Activated CD4-positive, alpha-beta T cell treated with anti-CD3 and anti-CD28 coated beads, Interleukin-2, amount 10 ng/mL, durations not matched to agents 7 days and 5 days (primary cell): ENCODE measurements at places on chromosomes 7 and 10. TPM values are rescaled to one million over a fixed set of nuclear protein-coding genes. Genes with fewer than 3 reads are reported as not detected.

Gene GRID1
- total RNA-seq = not detected

Gene IL2RA
- 142 TPM for total RNA-seq

Gene CHST3
- total RNA-seq = 0.02 TPM

Gene PBLD
- total RNA-seq = 2.0 TPM

Gene AOC1
- not detected for total RNA-seq

Gene GATA3
- total RNA-seq = 48.1 TPM

Gene CCDC136
- total RNA-seq = 6.8 TPM

Gene KCNIP2
- 4.5 TPM for total RNA-seq

GRCh38 chr10:21065621-21066248 is 168.6 kb upstream of the NEBL start:
- DNase-seq = no peak

DNA sequence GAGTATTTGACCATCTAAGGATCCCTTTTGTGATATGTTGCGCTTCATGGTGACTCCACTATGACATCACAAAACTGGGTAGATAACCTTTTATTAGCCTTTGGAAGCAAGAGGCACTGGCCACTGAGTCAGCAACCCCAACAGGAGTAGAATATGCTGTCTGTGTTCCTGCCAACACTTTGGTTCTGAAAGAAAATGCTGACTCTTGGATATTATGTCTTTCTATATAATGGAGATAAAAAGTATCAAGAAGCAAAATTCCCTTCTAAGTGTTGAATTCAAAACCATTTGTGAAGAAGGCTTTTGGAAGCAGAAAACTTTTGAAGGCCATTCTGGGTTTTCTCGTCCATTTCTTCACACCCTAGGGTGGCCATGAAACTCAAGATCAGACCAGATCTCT is 346.2 kb upstream of the LRGUK start:
- no peak for DNase-seq

- peak; percentile 40 for DNase-seq
These were observed 10.7 kb upstream of the HOXA13 start for GRCh38 chr7:27210441-27211083.

- DNase-seq = no peak
These were observed 34.0 kb downstream of the ANLN start for GRCh38 chr7:36423633-36424032.

DNA sequence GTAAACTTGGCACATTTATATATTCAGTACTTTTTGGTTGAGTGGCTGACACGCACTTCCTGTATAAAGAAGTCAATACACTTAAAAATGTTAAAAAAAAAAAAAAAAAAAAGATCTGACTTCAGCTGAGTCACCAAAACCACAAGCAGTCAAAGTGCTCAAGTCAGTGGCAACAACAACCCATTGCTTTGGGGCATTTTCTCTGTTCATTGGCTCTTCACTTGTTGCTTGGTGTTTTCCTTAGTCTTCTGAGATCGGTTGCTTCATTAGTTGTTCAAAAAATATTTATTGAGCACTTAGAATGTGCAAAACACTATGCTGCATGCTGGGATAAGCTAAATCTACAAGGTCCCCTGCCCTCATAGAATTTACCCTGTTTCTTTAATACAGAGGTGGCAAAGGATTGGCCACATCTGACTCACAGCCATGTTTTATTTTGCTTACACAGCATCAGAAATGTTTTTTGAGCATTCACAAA is 63.7 kb downstream of the ZNRF2 start:
- DNase-seq = peak; percentile 73

GRCh38 chr7:41006306-41006995 is 696.4 kb downstream of the INHBA start:
- DNase-seq = no peak

DNA sequence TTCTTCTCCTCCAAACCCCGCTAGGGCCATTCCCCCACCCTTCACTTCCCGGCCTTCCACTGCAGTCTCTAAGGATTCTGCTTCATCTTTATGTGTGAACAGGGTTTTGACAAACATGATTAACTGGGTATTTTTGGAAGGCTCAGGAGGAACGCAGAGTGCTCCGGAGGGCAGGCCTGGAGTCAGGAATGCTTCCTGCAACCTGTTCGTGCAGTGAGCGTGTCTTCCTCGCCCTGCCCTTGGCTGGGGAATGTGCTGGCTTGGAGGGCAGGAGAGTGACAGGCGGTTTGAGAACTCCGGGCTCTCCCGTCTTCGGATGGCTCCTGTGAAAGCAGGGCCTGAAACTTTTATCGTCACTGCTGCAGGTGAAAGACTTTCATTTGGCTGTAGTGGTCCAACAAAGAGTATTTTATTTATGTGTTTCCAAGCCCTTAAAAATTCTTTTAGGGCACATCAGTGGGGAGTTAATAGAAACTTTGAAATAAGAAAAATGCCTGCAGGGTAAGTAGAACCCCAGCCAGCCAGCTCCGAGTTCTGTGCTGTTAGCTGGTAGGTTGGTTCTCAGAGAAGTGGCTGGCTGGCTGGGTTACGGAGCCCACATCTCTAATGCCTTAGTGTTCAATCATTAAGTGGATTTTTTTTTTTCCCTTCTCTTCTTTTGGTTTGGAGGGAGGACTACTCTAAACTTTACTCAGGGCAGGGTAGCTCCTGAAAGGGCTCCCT is 51.0 kb downstream of the TCF7L2 start:
- no peak for DNase-seq

DNA sequence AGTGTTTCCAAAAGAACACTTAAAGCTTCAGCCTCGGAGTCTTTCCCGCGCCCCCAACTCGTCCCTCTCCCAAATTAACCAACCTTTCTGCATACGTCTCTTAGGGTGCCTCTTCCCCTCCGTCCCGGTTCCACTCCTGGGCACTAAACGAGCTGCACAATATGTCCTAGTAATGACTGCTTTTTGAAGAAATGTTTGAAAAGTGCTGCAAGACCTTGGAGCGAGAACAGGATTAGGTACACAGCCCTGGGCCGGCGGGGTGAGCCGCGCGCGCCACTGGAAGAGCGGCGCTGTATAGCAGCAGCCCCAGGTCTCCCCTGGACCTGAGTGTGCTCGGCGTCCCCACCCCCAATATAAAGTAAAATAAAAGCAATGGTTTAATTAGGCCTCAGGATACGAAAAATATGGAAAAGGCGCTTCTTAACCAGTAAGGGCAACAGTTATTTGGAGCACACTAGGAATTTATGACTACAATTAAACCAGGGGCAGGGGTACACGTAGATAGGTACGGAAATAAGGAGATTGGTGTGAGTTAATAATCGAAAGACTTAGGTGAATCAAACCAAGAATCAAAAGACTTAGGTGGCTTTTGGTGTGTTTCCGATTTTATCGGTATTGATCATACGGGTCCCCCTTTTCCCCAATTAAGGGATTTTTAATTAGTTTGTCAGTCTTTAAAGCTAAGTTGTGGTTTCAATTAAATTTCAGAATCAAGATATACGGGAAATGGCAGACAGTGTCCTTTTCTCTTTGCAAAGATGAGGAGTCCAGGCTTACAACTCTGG is 1.9 kb downstream of the TET1 start:
- no peak for DNase-seq

DNA sequence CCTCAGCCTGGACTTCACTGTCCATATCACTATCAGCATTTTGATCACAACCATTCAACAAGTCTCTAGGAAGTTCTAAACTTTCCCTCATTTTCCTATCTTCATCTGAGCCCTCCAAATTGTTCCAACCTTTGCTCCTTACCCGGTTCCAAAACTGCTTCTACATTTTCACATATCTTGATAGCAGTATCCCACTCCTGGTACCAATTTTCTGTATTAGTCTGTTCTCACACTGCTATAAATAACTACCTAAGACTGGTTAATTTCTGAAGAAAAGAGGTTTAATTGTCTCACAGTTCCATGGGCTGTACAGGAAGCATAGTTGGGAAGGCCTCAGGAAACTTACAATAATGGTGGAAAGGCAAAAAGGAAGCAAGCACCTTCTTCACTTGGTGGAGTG is 11.9 kb downstream of the THAP5 start:
- DNase-seq = no peak

DNA sequence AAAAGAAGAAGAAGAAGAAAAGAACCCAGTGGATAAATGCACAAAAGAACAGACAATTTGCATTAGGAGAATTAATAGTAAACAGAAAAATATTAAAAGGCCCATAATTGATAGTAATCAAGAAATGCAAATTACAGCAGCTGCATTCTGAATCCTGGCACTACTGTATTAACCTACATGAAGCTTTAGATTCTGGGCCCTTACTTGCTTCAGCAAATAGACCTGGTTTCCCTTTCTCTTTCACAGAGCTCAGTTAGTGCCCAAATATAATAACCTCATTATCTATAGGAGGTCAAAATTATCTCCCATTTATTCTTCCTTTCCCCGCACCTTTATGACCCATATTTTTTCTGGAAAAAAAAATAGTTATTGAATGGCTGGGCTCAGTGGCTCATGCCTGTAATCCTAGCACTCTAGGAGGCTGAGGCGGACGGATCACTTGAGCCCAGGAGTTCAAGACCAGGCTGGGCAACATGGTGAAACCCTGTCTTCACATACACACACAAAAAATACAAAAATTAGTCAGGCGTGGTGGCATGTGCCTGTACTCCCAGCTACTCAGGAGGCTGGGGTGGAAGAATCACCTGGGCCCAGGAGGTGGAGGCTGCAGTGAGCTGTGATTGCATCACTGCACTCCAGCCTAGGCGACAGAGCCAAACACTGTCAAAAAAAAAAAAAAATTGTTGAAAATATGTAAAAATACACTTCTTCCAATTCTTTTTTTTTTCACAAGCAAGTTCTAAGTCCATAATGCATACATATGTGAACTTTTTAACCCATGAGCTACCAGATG is 36.0 kb upstream of the PIK3AP1 start:
- no peak for DNase-seq

DNA sequence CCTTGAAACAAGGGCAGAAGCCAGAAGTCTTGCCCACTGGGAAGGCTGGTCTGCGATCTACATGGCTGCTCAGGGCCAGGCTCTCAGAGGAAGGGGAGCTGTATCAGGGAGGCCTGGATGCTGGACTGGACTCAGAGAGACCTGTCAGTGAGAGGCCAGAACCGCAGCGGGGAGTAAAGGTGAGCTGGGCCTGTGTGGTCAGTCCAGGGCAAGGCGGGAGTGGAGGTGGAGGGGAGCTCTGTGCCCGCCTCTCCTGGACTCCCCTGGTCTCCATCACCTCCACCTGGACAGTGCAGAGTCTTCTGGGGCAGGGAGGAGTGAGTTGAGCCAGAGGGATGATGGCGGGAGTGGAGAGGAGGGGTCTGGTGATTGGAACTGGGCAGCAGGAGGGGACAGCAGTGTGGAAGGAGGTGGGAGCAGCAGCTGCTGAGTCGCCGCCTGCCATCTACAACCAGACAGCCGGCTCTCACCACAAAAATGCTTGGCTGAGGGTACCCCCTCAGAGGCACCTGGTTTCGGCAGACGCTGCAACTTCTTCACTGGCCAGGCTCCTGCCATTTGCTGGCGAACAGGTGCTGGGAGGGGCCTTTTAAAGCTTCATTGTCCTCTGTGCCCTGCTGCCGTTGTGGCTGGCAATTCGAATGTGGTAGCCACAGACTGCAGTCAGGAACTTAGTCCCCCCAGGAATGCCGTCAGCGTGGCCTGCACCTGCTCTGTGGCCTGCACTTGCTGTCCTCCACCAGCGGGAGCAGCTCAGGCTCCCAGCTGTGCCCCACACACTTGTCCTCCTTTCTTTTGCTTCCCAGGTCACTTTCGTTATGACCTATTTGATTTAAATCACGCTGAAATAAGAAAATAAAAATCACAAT is 3.5 kb downstream of the RASSF4 start:
- no peak for DNase-seq

- DNase-seq = no peak
These were observed 37.8 kb downstream of the TARP start for GRCh38 chr7:38235606-38236005.

GRCh38 chr10:100114976-100115770 is 33.5 kb upstream of the CPN1 start:
- no peak for DNase-seq

- no peak for DNase-seq
These were observed 188.8 kb downstream of the CALN1 start for GRCh38 chr7:72223351-72223750.

GRCh38 chr10:78794736-78795455 is 273.9 kb upstream of the ZMIZ1 start:
- DNase-seq = no peak

GRCh38 chr7:22387583-22387982 is 30.6 kb upstream of the RAPGEF5 start:
- no peak for DNase-seq

DNA sequence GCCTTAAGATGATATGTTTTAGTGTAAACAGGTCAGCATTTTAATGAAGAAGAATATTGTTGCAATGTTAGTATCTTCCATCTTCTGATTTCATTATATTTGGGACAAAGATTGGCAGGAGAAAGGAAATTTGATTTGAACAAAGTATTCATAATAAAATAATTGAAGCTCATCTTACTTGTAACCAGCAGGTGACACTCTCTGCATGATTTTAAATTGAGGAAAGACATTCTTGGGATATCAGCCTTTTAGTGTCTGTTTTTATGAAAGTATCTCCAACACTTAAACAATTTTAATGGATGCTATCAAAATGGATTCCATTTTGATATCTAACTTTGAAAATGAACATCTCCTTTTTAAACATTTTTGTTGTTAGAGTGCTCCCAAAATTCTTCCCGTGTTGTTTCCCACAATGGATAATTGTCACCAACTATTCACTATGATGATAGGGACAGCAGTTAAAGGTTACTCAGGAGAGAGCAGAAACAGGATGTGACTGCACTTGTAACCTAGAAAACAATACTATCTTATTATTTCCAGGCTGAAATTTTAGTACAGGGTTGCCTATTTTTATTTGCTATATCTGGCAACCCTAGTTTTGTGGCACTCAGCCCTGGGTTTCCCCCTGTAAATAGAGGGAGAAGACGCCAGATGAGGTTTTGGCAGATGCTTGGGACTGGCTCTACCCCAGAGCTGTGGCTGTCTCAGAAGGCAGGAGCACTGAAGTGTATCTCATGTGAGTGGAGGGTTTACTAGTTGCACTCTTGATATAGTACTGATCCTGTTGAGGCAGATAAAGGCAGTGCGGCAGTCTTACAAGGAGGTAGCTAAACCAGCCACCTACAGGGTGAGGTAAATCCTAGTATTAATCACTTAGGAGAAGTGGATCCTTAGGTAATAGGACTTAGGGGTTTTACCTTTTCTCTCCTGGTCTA is 31.0 kb upstream of the ABCB4 start:
- DNase-seq = no peak

DNA sequence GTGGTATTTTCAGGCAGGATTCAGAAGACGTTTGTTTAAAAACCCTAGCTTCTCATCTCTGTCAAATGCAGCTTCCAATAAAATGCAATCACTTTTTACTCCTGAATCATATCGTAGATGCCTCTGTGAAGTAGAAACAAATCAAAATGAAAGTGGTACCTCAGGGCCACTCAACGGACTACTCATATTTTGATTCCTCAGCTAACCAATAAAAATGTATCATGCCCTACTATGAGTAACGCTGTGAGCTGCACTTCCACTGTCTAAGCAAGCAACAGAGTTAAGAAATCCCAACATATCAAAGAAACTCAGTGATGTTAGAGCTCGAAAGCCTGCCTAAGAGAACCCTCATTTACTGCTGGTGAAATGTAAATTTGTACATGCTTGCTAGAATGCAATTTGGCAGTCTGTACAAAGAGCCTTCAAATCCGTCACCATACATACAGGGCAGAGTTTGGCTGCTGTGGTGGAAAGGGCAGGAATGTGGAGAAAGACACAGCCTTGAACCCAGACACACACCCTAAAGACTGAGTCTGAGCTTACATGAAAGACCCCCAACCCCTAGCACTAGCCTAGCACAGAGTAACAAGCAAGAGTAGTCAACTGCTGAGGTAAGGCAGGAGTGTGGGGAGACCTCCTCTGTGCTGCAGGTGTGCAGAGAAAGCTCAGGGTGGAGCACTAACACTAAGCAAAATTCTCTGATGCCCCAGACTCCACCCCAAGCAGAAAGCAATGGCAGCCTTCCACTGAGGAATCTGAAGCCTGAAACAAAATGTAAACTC is 151.5 kb downstream of the ANK3 start:
- DNase-seq = peak; percentile 31
